Stimulated activated CD8-positive, alpha-beta memory T cell treated with anti-CD3 and anti-CD28 coated beads, Interleukin-15, amount 100 ng/mL, for 4 hours (primary cell): ENCODE measurements at places on chromosomes 1 and 21.

- DNase-seq, result no peak
Observed at GRCh38 chr1:96727860-96728259, 6.3 kb downstream of the PTBP2 start.

GRCh38 chr1:185654199-185654951 lies 79.8 kb upstream of the HMCN1 start:
- no peak for DNase-seq

DNA sequence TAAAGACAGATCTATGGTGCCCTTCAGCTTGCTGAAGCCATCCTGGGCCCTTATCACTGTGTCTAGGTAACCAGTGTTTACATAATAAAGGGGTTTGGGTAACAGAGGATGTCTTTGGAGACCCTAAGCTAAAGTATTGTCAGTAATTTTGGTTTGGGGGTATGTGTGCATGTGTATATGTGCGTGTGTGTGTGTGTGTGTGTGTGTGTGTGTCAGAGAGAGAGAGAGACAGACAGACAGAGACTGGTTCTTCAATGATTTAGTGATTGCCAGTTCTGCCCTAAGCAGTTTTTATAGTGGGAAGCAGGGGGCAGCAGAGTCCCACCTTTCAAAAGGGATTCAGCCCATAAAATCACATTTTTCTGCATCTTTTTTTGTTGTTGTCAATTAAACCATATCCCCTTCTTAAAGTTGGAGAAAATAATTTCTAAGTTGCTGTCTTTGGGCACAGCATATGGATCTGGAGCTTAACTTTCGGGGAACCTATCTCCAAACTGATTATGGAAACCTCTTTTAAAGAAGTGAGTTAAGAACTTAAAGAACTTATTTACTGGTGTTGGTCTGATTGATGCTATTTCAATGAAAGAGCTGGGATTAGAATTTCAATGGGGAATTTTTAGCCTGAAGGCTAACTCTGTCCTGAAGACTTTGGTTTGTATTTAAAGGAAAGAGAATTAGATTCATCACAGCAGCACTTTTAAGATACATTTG lies 51.1 kb downstream of the ZNF326 start:
- DNase-seq, result no peak

DNA sequence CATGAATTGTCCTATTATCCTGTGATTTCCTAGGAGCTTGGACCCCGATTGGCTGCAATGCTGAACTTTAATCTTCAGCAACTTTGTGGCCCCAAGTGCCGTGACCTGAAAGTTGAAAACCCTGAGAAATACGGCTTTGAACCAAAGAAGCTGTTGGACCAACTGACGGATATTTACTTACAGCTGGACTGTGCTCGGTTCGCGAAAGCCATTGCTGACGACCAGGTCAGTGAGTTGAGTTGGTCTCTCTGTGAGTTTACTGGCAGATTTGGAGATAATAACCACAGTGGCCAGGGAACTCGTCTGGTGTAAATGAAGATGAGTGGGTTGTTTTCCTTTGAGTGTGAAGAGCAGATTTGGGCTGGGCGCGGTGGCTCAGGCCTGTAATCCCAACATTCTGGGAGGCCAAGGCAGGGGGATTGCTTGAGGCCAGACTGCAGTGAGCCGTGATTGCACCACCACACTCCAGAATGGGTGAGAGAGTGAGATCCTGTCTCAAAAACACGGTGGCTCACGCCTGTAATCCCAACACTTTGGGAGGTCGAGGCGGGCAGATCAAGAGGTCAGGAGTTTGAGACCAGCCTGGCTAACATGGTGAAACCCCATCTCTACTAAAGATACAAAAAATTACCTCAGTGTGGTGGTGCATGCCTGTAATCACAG lies 39.1 kb upstream of the KIF1B start:
- no peak for DNase-seq

GRCh38 chr1:19210772-19211549 lies 895 bp upstream of the UBR4 start:
- DNase-seq, result no peak

GRCh38 chr1:35691080-35691479 lies 27.6 kb downstream of the C1orf216 start:
- DNase-seq, result no peak

GRCh38 chr1:41164727-41165126 lies 77.4 kb downstream of the SCMH1 start:
- no peak for DNase-seq
